Stimulated activated naive CD4-positive, alpha-beta T cell treated with Interleukin-2 at 50 U/mL for 16 hours (primary cell): ENCODE measurements at places on chromosomes 6 and 20.

DNA sequence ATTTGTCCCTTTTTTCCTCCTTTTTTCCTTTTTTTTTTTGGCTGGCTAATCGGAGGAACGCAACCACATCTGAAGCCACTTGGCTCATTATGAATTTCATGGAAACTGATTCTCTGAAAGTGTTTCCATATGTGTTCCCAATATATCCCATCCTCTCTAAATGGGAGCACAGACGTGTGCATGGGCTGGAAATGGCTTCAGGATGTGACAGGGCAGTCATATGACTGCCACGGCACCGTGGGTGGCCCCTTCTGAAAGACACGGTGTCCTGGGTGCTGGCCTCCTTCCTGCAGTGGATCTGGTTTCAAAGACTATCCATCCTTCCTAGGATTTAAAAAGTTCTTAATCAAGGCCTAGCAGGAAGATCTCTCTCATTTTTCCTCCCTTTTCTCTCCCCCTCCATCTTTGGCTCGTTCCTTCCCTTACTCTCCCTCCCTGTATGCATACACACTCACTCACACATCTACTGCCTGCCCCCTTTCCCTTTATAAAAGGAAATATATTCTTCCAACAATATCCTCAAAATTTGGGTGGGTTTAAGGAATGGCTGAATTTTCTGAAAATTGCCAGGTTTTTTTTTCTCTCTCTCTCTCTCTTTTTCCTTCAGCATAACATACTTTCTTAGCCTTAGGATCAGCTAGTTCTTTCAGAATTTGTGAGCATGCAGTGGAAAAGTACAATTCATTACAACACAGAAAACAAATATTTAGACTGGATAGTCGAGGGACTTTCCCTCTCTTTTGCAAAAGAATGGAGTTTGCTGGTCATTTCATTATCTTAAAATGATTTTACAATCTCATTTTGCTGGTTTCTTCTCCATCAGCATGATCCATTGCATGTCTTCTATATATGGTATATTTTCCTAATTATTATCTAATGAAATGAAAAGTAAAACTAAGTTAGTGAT is 161.2 kb upstream of the SUPT3H start:
- DNase-seq, result no peak

- no peak for DNase-seq
These were observed 457.7 kb downstream of the RFPL4B start for GRCh38 chr6:112804638-112805330.

DNA sequence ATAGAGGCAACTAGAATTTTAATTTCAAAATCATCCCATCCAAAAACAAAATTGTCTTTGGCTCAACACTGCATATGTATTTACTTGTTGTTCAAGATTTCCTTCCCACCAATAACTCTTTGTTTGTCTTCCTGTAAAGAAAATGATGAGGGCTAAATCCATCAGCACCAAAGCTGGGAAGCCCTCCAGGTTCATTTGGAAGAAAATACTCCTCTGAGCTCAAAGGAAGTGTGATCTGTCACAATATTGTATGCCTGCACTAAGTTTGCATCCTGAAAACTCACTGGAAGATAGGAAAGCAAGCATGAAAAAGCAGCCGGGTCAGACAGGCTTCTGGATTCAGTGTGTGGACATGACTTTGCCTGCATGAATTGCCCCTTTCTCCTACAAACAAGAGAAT is 28.7 kb upstream of the OPRM1 start:
- DNase-seq, result no peak

DNA sequence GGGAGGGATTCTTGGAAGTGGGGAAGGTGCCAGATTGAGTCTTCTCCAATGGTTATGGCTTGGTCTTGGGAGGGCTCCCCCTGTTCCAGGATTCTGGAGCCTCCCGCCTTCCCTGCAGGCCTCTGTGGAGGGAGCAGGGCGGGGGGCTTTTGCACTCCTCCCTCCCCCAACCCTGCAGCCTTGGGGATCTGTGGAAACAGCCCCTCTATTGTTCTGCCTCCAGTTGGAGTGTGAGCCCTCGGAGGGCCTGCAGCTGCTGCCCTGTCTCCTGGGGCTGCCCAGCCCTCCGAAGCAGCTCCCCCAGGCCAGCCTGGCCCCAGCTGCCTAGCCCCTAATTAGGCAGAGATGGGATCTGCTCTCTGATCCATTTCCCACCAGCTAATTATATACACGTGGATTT is 14.7 kb downstream of the FAM110A start:
- no peak for DNase-seq

- DNase-seq, result no peak
These were observed 2.5 kb downstream of the GTF2H5 start for GRCh38 chr6:158170656-158171081.

DNA sequence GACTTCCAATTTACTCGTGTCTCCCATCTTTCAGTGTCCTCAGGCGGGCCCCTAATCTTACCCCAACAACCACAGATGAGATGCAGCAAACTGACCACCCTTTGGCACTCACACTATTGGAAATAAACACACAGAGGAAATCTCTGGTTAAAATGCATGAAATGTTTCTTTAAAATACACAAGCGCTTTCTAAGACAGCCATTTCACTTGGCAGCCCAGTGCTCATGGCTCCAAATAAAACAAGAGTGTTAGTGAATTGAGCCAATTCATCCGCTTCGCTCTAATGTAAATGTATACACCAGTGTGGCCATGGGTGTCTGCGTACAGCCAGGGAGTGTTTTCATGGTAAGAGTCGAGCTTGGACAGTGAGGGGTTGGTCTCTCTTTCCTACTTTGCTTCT is 282.9 kb downstream of the CLIC5 start:
- no peak for DNase-seq
